Esophagus squamous epithelium (tissue), 5 donors: ENCODE measurements at places on chromosomes 4 and X.

- no peak for DNase-seq
These were observed 113.5 kb upstream of the TMEM164 start for GRCh38 chrX:109889289-109890006.

GRCh38 chrX:72245461-72246089 is 6.7 kb upstream of the ERCC6L start:
- no peak for DNase-seq

GRCh38 chr4:72641611-72642010 is 72.6 kb upstream of the ADAMTS3 start:
- DNase-seq, result no peak

GRCh38 chr4:145045180-145045579 is 52.8 kb downstream of the ANAPC10 start:
- DNase-seq, result no peak

DNA sequence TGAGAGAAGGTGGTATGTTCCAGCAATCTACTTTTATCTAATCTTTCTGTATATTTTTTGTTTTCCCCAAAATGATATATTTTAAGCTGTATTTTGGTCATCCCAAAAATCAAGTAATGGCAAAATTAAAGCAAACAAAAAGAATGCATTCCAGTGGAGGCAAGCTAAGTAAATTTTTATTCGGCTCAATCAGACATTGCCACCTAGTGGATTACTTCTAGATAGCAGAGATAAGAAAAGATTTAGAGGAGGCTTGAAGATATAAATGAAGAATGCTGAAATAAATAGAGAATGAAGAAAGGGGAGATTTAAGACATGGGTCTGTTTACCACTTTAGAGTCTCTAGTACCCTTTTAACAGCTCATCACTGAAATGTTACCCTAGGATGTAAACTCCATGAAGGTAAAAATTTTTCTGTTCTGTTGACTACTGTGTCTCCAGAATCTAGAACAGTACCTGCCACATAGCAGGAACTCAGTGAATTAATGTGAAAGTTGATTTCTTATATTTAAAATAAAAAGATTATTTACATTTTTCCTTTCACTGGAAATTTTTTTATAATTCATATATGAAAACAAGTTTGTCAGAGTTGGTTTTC is 110.9 kb upstream of the ANK2 start:
- DNase-seq, result no peak

- no peak for DNase-seq
These were observed 83.2 kb downstream of the GPAT3 start for GRCh38 chr4:83618991-83619645.

- no peak for DNase-seq
These were observed at the start of gene NAP1L5 for GRCh38 chr4:88697588-88698329. Gene NAP1L5 (minus strand): TSS chr4:88697829. CDS start chr4:88697754, 75 bp downstream.

DNA sequence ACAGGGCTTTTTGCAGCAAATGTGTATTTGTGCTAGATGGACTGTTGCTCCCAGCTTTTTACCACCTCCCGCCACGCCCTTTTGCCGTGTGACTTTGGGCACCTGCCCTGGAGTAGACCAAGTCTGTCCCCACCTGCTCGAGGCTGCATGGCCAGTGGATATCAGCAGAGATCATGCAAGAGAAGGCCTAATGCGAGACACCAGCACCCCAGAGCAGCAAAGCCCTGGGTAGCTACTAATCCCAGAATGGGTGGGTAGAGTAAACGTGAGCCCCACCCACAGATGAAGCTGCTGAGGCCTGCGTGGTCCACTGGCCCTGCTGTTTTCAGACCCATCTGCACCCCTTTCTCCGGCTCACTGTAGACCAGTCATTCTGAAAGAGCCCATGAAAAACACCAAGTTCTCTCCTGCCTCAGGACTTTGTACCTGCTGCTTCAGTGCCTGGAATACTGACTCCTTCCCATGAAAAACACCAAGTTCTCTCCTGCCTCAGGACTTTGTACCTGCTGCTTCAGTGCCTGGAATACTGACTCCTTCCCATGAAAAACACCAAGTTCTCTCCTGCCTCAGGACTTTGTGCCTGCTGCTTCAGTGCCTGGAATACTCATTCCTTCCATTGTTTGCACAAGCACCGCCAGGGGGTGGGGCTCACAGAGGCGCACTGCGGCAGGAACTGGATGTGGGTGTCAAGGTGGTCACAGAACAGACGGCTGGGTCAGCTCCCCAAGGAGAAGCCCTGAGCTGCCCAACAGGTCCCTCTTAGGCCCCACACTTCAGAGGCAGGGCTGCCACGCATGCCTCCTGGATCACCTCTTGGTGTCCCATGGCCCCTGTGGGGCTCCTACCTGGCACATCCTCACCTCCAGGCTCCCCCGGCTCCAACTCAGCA is 5.1 kb upstream of the TNIP2 start:
- no peak for DNase-seq

DNA sequence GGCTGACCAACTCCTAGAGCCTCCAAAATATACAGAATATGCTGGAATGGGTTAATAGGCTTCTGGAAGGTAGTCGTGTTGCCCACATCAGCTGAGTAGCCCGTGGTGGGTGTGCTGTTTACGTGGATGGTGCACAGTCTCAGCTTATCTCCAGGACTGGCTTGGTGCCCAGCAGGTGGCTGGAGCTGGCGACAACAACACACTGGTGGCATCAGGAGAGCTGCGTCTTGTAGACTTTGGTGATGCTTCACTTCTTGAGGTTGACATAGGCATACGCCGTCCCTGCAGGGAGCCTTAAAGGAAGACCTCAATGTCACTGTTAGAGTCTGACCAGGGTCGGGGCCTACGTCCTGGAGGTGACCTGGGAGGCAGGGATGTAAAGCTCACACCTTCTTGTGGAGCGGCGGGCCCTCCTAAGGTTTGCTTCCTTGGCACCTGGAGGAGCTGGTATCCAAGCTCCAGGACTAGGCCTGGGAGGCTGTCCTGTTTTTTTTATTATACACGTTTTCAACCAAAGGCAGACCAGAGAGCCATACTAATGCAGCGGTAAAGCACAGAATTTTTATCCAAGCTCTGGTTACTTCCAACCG is 26.5 kb upstream of the RBMX start:
- DNase-seq, result no peak
